ENCODE measurements at places on chromosomes 7 and 10. TPM values are rescaled to one million over a fixed set of nuclear protein-coding genes. Genes with fewer than 3 reads are reported as not detected.
A peak's percentile ranks its signal among the peaks of the same experiment; 100 is the strongest.

DNA sequence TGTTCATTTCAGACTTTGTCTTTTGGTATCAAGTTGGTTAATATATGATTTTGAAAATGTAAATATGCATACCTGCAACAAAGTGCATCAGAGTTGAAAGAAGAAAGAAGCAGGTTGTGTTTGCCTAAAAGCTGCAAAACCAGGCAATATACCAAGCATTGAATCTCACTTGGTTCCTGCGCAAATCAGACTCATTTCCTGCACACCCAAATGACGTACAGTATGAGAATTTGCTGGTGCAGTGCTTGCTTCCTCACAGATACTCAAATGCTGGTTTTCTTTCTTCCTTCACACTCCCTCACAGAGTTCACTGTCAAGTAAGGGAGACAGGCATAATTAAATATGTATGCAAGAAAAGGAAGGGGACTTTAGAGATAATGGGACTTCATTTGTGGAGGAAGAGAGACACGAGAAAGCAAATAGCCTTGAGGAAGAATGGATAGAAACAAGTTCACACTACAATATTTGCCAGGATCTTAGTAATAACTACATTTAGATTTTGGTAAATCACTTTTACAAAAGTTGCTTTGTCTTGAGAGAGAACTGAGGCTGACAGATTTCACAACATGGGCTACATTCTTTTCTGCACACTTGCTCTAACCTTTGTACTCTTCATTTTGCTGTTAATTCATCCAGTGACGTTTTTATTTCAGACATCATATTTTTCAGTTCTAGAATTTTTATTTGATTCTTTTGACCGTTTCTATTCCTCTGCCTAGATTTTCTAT lies 56.9 kb upstream of the AOAH start:
- no peak for DNase-seq

DNA sequence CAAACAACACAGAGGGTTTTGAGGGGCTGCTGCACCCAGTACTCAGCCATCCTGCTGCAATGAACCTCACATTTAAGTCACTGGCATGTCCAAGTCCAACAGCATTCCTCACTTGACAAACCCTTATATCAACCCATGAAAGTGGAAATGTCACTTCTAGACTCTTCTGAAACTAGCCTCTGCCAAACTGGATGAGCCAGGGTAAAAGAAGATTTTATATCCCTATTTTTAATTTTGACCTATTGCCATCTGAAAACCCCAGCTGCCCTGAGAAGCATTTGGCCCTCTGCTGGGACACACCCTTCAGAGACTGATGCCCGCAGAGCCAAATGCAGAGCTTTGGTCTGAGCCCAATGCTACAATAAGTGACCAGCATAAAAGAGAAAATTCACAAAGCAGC lies 201.1 kb downstream of the ANK3 start:
- no peak for DNase-seq

DNA sequence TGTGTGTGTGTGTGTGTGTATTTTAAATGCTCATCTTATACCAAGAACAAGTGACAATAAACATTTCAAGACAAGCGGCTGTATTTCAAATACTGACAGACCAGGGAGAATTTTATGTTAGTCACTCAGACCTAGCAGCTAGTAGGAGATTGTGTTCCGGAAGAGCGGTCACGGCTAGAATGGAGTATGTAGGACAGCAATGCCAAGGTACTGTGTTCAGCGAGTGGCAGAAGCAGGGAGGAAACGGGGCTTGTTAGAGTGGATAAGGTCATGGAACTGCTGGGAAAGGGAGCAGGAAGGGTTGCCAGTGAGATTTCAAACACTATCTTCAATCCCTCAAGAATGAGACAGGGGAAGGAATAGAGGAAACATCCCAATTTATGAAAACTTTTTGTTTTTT lies 260.5 kb upstream of the PITRM1 start:
- DNase-seq: no peak

GRCh38 chr7:42452356-42452755 lies 215.3 kb upstream of the GLI3 start:
- DNase-seq: no peak

DNA sequence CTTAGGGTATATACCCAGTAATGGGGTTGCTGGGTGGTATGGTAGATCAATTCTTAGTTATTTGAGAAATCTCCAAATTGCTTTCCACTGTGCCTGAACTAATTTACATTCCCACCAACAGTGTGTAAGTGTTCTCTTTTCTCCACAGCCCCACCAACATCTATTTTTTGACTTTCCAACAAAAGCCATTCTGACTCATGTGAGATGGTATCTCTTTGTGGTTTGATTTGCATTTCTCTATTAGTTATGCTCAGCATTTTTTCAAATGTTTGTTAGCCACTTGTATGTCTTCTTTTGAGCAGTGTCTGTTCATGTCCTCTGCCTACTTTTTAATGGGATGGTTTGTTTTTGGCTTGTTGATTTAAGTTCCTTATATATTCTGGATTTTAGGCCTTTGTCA lies 66.4 kb downstream of the MGAM2 start:
- DNase-seq: no peak

- DNase-seq: peak; percentile 95
Observed at GRCh38 chr7:151059367-151060112, at the start of gene SLC4A2. SLC4A2 (plus strand) TSS chr7:151059589; CDS start chr7:151061988, 2,399 bp downstream.

DNA sequence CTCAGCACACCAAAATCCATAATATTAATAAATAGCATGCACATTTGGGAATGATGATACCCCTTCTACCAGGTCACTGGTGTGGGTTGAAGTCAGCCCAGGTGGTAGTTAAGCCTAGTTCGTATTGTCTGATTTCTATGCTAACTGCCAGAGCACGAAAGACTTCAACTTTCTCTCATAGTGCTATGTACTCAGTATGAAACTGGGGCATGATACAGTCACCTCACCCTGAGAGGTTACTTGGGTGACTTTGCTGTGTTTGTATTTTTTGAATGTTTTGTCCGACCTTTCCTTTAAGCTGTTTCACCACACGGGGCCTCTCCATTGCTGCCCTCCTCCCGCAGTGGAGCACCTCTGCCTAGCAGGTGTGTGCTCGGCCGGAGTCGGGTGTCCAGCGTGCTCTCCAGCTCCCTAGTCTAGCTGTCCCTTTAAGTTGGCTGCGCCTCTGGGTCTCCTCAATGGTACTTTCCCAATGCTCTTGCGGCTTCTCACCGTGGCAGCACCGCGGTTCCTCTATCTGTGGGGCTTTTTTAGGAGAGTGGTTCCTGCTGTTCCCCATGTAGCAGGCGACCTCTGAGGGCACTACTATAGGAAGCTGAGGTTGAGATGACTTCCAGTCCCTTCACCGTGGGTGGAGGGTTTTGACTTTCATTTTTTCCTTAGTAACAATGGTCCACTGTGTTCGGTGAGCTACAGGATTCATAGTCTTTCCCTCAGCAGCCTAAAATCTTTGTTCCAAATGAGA lies 524.0 kb upstream of the PFKP start:
- no peak for DNase-seq

GRCh38 chr10:91705948-91706670 lies 73.2 kb upstream of the PPP1R3C start:
- DNase-seq: no peak

GRCh38 chr7:38704041-38704547 lies 72.9 kb upstream of the AMPH start:
- no peak for DNase-seq

DNA sequence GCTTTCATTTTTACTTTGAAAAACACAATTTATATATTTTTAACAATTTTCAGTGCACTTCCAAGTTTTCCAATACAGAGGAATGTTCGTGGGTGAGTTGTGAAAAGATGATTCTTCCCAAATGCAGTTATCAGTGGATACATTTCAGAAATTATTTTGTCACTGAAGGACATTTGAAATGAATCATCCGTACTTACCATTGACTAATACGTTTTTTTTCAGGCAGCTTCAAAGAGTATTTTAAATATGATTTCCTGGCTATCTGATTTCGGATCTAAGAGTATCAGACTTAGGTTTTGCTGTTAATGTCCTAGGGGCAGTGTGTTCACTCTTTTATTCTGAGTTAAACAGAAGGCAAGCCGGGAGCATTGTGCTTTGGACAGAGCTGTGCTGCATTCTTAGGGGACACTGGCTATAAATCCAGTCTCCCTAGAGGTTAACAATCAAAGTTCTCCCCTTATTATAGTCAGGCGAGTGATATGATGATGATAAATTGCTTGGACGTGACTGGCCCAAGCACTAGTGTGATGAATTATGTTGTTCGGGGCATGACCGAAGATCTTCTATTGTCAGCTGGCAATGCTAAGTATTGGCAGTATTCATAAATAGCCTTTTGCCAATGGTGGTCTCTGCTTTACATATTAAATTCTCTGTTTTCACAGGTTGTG lies 4.5 kb downstream of the PTER start:
- DNase-seq: no peak

DNA sequence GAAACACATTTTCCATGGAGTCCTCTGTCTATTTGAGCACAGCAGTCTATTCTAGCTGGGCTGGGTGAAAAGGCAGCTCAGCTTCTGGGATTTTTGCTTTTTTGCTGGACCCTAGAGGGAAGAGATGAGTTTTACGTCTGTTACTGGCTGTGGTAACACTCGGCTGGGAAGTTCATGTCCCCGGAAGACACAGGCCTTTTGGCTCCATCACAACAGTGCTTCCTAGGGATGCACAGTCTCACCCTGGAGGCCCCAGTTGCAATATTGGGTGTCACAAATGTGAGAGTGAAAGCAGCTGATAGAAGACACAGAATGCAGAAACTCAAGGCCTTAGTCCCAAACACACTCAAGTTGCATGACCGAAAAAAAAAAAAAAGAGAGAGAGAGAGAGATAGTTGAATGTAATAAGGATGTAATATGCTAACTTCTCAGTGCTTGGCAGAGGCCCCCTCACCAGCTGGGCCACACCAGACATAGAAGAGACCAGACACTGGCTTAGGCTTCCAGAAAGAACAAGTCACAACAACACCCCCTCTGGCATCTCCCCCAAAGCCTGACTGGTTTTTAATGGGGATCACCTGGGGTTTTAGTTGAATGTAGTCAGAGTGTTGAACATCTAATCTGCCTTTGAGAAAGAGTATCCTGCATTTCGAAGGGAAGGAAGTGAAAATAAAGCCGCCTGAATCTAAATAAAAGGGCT lies 545.4 kb upstream of the FZD8 start:
- DNase-seq: no peak

- no peak for DNase-seq
Observed at GRCh38 chr10:5234106-5234860, 37.6 kb downstream of the AKR1C4 start.

DNA sequence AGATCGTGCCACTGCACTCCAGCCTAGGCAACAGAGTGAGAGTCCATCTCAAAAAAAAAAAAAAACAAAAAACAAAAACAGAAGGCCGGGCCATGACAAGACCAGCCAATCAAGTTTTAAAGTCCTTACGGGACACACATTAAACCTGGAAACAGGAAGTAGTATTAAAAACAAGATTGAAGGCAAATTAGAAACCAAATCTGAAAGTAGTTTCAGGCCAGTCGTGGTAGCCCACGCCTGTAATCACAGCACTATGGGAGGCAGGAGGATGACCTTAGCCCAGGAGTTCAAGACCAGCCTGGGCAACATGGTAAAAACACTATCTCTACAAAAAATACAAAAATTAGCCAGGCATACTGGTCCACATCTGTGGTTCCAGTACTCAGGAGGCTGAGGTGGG lies 18.1 kb downstream of the PSAP start:
- DNase-seq: no peak

GRCh38 chr10:113056030-113056429 lies 106.0 kb downstream of the TCF7L2 start:
- no peak for DNase-seq

DNA sequence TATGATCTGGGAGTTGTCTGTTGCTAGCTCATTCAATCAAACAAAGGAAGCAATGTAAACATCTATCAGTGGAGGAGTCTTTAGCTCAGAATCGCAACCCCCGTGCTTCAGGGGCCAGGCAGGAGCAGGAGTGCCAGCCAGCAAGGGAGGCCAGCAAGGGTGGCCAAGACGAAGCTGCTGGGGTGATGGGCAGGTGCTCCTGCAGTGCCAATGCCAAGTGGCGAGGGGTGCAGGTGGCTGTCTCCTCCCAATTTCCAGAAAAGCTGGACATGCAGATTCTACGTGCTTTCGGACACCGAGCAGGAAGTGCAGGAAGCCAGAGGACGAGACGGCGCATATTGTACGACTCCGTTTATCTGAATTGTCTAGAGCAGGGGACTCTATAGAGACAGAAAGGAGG lies 48.1 kb upstream of the EBF3 start:
- no peak for DNase-seq

DNA sequence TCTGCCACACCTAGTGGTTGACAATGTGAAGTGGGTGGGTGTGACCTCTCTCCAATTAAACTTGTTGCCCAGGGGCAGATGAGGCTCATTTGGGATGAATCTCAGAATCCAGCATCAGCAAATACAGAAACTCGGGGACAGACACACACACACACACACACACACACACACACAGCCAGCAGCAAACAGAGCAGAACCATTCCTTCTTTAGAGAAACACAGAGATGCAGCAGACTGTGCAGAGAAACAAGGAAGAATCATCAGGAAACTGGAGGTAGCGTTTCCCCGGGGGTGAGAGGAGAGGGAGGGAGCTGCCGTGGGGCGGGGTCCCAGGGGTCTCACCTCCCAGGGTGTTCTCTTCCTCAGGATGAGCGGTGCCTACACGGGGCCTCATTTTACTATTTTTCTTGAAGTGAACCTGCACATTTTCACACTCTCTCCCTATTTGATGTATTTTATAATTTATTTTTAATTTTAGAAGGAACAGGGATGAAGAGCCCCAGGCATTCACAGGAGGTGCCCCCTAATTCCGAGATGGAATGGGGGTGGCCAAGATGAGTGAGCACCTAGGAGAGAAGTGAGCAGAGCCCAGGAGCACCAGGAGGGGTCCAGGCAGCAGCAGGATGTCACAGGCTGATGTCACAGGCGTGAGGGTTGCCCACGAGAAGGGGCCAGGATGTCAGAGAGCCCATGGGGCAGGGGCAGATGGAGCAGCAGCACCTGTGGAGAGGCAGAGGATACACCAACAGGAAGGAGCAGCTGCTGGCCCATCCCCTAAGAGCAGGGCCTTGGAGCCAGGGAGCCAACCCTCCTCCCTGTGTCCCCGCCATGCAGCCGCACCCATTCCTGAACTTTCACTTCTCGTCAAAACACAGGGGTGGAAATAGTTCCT lies 85.3 kb upstream of the PPP2R2D start:
- DNase-seq: no peak

Gene PGAM2
- polyA plus RNA-seq: 2.6 TPM

Gene TMEM270
- polyA plus RNA-seq: not detected

Gene NXPH1
- polyA plus RNA-seq: not detected

Gene PPP1R9A
- 0.52 TPM for polyA plus RNA-seq
